ENCODE measurements at places on chromosomes 16 and 17. TPM values are rescaled to one million over a fixed set of nuclear protein-coding genes. Genes with fewer than 3 reads are reported as not detected.

The DRC7 gene
- 0.33 TPM for total RNA-seq

The C17orf78 gene
- total RNA-seq = not detected

The NACA2 gene
- not detected for total RNA-seq

The SLC38A8 gene
- not detected for total RNA-seq

The KCTD19 gene
- total RNA-seq = not detected

GRCh38 chr17:59001158-59001814, 105.4 kb downstream of the TRIM37 start:
- peak; percentile 22 for DNase-seq
- H3K27ac ChIP-seq = peak overlapping the region; percentile 71
- H3K4me3 ChIP-seq = peak overlapping the region; percentile 24
- H3K36me3 ChIP-seq = peaks cover 22% of the 10 kb centered on the region
- no peaks in the 10 kb centered on the region for H3K27me3 ChIP-seq

GRCh38 chr16:73113336-73113735, 65.4 kb upstream of the ZFHX3 start:
- H3K4me3 ChIP-seq = no peak overlapping the region
- no peaks in the 10 kb centered on the region for H3K27me3 ChIP-seq
- no peaks in the 10 kb centered on the region for H3K4me1 ChIP-seq
- DNase-seq = no peak

- no peaks in the 10 kb centered on the region for H3K36me3 ChIP-seq
- H3K4me1 ChIP-seq = no peaks in the 10 kb centered on the region
- no peak overlapping the region for H3K4me3 ChIP-seq
- no peaks in the 10 kb centered on the region for H3K27me3 ChIP-seq
Observed at GRCh38 chr16:49084628-49085390, 196.8 kb downstream of the CBLN1 start.

DNA sequence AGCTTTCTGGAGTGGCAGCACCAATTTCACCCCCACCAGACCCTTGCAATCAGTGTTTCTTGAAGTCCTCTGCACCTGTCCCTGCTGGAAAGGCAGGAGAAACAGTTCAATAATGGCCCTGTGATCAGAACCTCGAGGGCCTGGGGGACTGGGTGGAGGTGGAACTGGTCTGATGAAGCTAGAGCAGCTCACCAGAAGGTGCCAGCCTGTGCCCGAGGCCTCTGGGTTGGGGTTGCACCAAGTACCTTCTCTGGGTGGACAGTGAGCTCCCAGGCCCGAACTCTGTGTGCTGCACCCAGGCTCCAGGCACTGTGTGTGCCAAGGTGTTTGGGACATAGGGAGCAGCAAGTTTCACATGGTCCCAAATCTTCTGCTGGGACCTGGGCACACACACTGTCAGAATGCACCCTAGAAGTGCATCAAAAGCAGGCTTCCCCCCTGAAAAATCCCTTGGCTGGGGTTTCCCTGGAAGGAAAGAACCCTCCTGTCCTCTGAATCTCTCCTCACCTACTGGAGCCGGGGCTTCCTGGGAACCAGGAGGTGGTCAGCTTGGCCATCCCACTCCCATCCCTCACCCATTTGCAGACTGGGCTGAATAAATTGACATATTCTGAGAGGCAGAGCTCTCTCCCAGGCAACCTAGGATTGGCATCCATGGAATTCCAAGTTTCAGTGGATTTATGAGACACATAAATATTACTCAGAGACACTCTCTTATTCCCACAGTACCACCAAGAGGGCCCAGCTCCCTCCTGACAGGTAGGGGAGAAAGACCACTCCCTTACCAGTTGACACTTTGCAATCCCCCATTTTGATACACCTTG, 17.4 kb downstream of the CD300LG start:
- no peaks in the 10 kb centered on the region for H3K36me3 ChIP-seq
- DNase-seq = no peak
- H3K4me1 ChIP-seq = no peaks in the 10 kb centered on the region
- H3K27me3 ChIP-seq = no peaks in the 10 kb centered on the region
- H3K27ac ChIP-seq = no peak overlapping the region
- H3K4me3 ChIP-seq = no peak overlapping the region

- no peaks in the 10 kb centered on the region for H3K27me3 ChIP-seq
- no peaks in the 10 kb centered on the region for H3K36me3 ChIP-seq
- H3K27ac ChIP-seq = no peak overlapping the region
- no peaks in the 10 kb centered on the region for H3K4me1 ChIP-seq
Observed at GRCh38 chr16:82643936-82644630, 17.3 kb downstream of the CDH13 start.

- H3K27ac ChIP-seq = no peak overlapping the region
- peaks cover 7% of the 10 kb centered on the region for H3K27me3 ChIP-seq
- H3K36me3 ChIP-seq = no peaks in the 10 kb centered on the region
- no peak for DNase-seq
- H3K4me1 ChIP-seq = peaks cover 12% of the 10 kb centered on the region
- no peak overlapping the region for H3K4me3 ChIP-seq
Observed at GRCh38 chr17:383771-384621, 31.4 kb upstream of the RPH3AL start.

GRCh38 chr16:81315271-81316175, 761 bp downstream of the GAN start:
- H3K36me3 ChIP-seq = peaks cover 4% of the 10 kb centered on the region
- H3K27me3 ChIP-seq = no peaks in the 10 kb centered on the region
- peak overlapping the region; percentile 66 for H3K27ac ChIP-seq

DNA sequence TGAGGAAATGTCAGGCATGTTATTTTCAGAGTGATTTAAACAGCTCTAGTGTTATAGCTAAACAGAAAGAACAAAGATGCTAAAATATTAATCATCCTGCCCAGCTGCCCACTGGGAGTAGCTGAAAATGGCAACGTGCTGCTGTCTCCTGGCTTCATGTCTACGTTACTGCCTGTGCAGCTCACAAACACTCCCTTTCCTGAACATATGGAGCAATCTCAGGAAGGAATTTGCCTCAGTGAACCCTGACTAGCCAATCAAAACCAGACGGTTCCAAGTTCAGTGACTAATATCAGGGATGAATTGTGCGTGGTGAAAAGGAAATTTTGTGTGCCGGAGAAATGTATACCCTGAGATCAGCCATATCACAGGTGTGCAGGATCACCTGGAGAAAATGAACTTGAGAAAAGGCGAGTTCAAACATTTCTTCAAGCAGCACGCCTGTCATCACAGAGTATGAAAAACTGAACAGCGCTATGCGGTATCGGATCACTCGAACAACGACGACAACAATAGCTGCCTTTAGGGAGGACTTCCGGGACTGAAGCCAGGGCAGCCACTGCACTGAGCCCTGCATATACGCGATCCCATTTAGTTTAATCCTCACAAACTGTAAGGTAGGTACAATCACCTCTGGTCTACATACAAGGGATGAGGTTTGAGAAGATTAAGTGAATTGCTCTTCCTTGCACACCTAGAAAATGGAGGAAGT, 110.3 kb downstream of the STX8 start:
- no peak for DNase-seq
- H3K27me3 ChIP-seq = no peaks in the 10 kb centered on the region
- no peak overlapping the region for H3K4me3 ChIP-seq
- no peak overlapping the region for H3K27ac ChIP-seq

GRCh38 chr17:82031303-82031884, at the start of gene RAC3:
RAC3 (plus strand) TSS chr17:82031678; CDS start chr17:82031762, 84 bp downstream.
- peak within 1 kb of the TSS; percentile 30 for H3K4me3 ChIP-seq
- H3K4me1 ChIP-seq = peaks cover 31% of the 10 kb centered on the region
- DNase-seq = no peak
- no peak within 1 kb of the TSS for H3K27ac ChIP-seq
- peaks cover 6% of the 10 kb centered on the region for H3K27me3 ChIP-seq

- no peaks in the 10 kb centered on the region for H3K36me3 ChIP-seq
- no peak overlapping the region for H3K27ac ChIP-seq
- no peaks in the 10 kb centered on the region for H3K4me1 ChIP-seq
- H3K4me3 ChIP-seq = no peak overlapping the region
- DNase-seq = no peak
Observed at GRCh38 chr16:30820952-30821421, 34.0 kb upstream of the ZNF629 start.

- no peak overlapping the region for H3K27ac ChIP-seq
- no peaks in the 10 kb centered on the region for H3K4me1 ChIP-seq
- no peaks in the 10 kb centered on the region for H3K36me3 ChIP-seq
- H3K27me3 ChIP-seq = peaks cover 2% of the 10 kb centered on the region
- H3K4me3 ChIP-seq = no peak overlapping the region
- DNase-seq = no peak
Observed at GRCh38 chr17:66978514-66979061, 14.1 kb downstream of the CACNG4 start.

- H3K27ac ChIP-seq = no peak overlapping the region
- peaks cover 22% of the 10 kb centered on the region for H3K4me1 ChIP-seq
- H3K4me3 ChIP-seq = no peak overlapping the region
- peak; percentile 29 for DNase-seq
- no peaks in the 10 kb centered on the region for H3K36me3 ChIP-seq
Observed at GRCh38 chr17:6427279-6427781, 7.6 kb downstream of the AIPL1 start.

DNA sequence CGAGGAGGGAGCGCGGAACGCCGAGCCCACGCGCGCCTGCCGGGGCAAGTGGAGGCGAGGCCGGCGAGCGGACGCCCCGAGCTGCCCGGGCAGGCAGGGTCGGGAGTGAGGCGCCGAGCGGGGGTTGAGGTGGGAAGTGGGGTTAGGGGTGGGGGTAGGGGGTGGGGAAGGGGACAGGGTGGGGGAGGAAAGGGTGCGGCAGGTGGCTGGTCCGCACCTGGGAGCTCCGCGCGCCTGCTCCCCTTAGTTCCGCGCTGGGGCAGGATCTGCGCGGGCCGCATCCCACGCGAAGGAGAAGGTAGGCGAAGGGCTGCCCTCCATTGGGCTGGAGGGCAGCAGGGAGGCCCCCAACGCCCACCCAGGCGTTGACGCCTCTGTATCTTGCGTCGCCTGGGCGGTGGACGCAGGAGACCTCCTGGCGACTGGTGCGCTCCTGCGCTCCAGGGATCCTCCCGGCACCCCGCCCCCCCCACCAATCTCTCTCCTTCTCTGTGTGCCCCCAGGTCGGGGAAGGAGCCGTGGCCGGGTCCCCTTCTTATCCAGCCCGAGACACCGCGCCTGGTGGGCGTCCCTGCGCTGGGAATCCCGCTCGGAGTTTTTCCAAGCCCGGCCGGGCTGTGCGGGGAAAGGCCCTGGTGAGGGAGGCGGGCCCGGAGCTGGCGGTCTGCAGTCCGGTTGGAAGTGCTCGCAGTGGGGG, 51.3 kb upstream of the AMZ2 start:
- H3K4me3 ChIP-seq = peak overlapping the region; percentile 38
- no peak for DNase-seq
- no peaks in the 10 kb centered on the region for H3K36me3 ChIP-seq
- peaks cover 32% of the 10 kb centered on the region for H3K27me3 ChIP-seq

- DNase-seq = no peak
- H3K4me3 ChIP-seq = no peak overlapping the region
- H3K4me1 ChIP-seq = no peaks in the 10 kb centered on the region
- H3K27ac ChIP-seq = no peak overlapping the region
- H3K36me3 ChIP-seq = no peaks in the 10 kb centered on the region
- H3K27me3 ChIP-seq = no peaks in the 10 kb centered on the region
Observed at GRCh38 chr17:55705847-55706246, 16.8 kb downstream of the TMEM100 start.

- H3K36me3 ChIP-seq = no peaks in the 10 kb centered on the region
- H3K27me3 ChIP-seq = no peaks in the 10 kb centered on the region
- no peaks in the 10 kb centered on the region for H3K4me1 ChIP-seq
- no peak overlapping the region for H3K4me3 ChIP-seq
- no peak for DNase-seq
Observed at GRCh38 chr16:54526916-54527315, 240.3 kb upstream of the IRX3 start.

DNA sequence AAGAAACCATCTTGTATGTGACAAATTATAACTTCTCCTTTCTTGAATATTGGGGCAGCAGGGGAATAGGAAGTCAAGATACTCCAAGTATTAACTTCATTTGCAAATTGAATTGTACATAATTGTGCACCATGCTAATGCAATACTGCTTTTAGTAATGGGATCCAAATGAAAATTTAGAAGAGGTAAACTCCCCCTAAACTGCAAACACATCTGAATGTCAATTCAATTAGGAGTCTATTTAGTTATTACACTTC, 4.5 kb downstream of the STAT5B start:
- H3K4me3 ChIP-seq = no peak overlapping the region
- H3K27me3 ChIP-seq = no peaks in the 10 kb centered on the region
- no peaks in the 10 kb centered on the region for H3K36me3 ChIP-seq
- peak overlapping the region; percentile 69 for H3K27ac ChIP-seq
- H3K4me1 ChIP-seq = peaks cover 10% of the 10 kb centered on the region

DNA sequence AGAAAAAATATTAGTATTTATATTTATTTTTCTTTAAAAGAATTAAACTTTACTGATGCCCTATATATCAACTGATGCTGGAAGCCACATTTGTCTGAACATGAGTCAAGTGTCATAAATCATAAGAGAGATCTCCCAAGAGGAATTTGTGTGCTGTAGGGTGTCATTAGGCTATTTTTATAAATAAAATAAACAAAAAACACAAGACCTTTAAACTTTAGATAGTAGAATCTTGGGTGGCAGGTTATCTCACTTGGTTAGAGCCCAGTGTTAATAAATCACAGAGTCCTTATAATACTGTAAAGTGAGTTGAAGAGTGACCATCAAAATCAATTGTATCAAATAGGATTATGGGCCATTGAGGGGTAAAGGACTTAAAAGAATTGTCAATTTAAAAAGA, 21.3 kb upstream of the CPD start:
- H3K4me1 ChIP-seq = peaks cover 6% of the 10 kb centered on the region
- no peaks in the 10 kb centered on the region for H3K27me3 ChIP-seq
- no peak for DNase-seq
- H3K36me3 ChIP-seq = no peaks in the 10 kb centered on the region
- no peak overlapping the region for H3K27ac ChIP-seq

GRCh38 chr17:34378664-34379101, 15.7 kb upstream of the CCL1 start:
- no peak for DNase-seq
- no peaks in the 10 kb centered on the region for H3K4me1 ChIP-seq
- H3K36me3 ChIP-seq = no peaks in the 10 kb centered on the region

DNA sequence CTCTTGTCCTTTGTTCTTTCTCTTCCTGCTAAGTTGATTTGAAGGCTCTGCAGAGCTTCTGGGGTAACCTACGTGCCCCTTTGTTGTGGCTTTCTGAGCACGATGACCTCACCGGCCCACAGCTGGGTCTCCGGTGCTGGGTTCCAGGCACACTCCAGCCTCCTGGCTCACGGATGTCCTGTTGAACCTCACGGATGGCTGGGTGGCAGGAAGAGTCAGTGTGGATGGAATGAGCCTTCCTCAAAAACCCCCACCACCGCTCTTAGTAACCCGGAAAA, 116.0 kb downstream of the SOCS1 start:
- no peak overlapping the region for H3K27ac ChIP-seq
- no peak overlapping the region for H3K4me3 ChIP-seq
- peak; percentile 53 for DNase-seq
- peaks cover 7% of the 10 kb centered on the region for H3K36me3 ChIP-seq

DNA sequence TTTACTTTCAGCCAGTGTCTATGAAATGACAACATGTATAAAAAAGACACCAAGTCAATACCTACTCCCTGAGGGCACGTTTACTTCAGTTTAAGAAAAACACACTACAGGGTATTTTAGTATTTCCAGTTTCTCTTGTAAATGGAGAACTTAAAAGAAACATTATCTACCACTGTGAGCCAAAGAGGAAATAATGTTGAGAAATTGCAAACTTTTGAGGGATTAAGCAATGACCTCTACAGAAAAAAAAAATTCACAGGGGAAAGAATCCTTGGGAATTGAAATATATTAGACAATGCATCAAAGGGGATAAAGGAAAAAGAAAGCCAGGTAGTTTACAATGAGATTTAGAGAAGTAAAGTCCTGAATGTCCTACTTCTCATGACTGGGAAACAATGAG, 126.0 kb downstream of the KCNJ2 start:
- no peak overlapping the region for H3K4me3 ChIP-seq
- no peak overlapping the region for H3K27ac ChIP-seq
- H3K36me3 ChIP-seq = no peaks in the 10 kb centered on the region

Data from natural killer cell (primary cell).